ENCODE measurements at places on chromosomes 16 and 17.
A peak's percentile ranks its signal among the peaks of the same experiment; 100 is the strongest.

DNA sequence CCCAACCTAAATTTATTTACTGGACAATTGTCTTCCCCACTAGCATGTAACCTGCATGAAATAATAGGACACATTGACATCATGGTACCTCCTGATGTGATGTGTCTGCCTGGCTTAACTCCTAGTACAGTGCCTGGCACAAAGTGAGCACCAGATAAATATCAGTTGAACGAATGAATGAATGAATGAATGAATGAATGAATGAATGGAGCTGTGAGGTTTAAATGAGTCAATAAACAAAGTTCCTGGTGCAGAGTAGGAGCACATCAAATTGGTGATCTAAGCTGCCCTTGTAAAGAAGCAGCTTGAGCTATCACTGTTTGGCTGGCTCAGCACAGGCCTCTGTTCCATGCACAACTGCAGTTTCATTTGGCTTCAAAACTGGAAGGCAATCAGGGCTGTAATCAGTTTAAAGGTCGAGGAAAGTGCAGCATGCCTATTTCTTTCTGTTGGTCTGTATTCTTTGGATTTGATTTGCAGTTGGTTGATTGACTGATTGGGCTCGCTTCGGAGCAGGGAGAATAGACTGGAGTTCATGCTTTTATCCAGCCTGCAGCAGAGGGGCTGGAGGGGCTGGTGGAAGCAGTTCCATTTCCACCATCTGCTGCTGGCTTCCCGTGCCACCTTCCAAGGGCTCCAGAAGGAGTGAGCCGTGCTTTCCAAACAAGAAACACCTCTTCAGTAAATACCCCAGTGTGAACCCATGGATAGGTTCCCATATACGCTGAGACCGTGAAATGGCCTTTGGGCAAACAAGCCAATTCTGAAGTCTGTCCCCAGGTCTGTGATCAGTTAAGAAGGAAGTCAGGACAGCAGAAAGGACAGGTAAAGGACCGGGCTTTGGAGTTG lies 54.6 kb downstream of the GPRC5B start:
- no peak for DNase-seq

DNA sequence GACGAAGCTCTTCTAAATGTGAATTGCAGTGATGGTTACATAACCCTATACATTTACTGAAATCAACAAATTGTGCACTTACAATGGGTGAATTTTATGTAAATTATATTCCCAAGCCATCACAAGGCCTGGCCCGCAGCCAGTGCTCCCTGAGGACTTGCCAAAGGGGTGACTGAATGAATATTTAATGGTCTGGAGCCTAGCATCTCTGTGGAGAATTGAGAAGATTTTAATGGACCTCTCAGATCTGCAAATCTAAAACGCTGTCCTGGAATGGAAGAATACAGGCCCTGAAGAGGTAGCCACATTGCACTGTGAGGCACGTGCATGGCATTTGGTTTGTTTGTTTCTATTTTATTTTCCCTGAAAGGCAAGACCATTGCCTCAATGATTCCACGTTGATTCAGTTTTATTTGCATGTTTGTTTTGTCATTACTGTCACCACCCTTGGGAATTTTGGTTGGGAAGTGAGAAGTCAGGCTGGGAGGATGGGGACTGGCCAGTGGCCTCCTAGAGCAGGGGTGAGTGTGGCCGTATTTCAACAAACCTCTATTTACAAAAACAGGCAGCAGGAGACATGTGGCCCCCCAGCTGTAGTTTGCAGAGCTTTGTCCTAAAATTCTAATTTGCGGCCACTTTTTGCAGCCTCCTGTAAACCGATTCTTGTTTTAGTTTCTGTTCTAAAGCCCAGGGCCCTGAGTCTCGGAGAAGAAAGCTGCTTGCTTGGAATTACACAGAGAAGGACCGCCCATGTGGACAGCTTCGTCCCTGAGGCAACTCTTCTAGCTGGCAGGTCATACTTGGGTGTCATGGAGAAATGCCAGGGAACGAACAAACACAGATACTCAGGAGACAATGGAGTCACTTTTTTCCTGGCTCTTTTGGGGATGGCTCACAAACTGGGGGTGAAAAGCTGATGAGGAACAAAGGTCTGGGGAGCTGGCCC lies 40.5 kb upstream of the GCSH start:
- no peak for DNase-seq

DNA sequence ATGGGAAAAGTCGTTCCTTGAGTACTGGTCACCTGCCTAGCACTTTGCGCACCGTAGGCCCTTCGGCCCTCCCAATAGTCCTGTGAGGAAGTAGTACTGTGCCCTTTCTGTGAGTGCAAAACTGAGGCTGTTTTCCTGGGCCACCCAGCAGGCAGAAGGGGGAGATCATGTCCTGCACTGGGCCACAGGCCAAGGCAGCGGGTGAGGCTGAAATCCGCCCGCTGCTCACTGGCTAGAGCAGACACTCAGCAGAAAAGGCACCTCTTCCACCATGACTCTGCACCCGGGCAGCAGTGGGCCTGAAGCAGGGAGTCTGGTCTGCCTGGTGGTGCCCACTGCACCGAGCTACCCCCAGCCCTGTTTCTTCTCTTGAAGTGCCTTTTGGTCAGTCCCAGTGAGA lies 20.2 kb downstream of the METTL22 start:
- DNase-seq: no peak

DNA sequence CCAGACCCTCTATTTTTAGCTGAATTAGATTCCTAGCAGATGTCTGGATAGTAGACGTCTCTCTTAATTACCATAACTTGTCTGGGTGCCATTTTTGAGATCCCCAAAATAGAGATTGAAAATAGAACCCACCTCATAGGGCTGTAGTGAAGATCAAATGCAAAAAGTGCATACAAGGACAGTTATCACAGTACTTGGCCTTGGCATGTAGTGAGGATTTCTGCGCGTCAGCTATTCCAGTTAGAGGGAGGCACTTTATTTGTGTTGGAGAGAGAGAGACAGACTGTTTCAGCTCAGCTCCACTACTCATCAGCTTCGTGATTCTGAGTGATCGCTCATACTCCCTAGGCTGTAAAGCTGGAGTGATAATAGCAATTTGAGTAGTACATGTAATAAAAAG lies 59.6 kb upstream of the CDH13 start:
- no peak for DNase-seq

- DNase-seq: no peak
These were observed 26.9 kb upstream of the FAM20A start for GRCh38 chr17:68627956-68628575.

DNA sequence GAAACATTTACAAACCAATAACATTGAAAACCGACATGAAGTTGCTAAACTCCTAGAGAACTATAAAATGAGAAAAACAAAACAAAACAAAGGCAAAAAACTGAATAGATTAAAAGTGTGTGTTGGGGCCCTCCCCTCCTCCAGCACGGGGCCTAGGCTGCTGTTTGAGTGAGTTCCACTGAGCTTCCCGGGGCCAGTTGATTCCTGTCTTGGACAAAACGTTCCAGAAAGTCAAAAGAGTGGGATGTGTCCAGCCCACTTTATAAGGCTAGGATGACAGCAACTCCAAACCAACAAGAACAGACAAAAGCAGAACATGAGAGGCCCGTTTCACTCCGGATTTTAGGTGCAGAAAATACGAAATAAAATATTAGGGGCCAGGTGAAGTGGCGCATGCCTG lies 11.6 kb upstream of the CSNK1D start:
- no peak for DNase-seq

DNA sequence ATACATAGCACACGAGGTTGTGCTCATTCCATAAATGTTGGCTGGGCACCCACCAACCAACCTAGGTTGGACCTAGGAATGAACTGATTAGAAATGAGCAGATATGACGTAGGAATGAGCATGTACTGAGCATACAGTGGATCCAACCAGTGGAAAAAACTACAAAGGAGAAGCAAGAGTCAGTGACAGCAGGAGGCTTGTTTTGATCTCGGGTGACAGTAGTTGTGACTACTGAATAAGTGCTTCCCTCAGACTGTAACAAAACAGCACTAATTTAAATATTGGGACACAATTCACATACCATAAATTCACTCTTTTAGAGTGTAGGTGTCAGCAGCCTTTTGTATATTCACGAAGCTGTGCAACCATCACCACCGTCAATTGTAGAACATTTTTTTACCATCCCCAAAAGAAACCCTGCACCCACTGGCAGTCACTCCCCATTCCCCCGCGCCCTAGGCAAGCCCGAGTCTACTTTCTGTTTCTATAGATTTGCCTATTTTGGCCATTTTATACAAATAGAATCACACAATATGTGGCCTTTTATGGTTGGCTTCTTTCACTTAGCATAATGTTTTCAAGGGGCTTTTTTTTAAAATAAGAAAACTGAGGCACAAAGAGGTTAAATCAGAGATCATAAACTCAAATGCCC lies 7.0 kb downstream of the VAC14 start:
- no peak for DNase-seq

DNA sequence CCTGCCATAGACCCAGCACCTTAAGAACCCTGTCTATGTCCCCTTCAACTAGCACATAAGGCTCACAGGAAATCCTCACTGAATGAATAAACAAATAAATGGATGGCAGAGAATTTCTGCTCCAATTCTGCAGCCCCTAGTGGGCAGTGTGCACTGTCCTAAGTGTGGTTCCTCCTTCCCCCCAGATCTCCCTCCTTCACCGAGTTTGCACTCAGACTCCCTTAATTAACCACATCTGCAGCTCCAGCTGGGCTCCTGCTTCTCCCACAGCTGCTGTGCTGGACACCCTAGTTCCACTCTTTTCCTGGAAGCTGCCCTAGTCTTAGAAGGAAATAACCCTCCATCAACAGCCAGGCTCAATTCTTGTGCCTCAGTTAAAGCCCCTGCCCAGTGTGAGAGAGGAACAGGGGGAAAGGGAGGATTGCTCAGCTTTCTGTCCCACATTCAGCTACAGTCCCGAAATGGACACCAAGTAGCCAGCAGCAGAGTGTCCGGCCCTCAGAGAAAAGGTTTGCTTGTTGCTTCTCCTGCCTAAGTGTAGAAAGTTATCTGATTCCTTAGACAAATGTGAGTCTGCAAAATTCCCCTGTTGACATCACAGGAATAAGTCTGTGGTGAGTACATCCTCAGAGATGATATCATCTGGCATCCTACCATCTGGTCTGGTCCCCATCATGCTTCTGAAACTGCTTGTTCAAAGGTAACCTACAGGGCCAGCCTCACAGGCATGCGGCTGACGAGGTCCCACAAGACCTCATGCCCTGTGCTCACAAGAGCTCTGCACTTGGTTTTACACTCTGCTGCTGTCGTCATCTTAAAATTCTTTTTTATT lies 12.3 kb downstream of the LRRC3C start:
- DNase-seq: peak; percentile 91

DNA sequence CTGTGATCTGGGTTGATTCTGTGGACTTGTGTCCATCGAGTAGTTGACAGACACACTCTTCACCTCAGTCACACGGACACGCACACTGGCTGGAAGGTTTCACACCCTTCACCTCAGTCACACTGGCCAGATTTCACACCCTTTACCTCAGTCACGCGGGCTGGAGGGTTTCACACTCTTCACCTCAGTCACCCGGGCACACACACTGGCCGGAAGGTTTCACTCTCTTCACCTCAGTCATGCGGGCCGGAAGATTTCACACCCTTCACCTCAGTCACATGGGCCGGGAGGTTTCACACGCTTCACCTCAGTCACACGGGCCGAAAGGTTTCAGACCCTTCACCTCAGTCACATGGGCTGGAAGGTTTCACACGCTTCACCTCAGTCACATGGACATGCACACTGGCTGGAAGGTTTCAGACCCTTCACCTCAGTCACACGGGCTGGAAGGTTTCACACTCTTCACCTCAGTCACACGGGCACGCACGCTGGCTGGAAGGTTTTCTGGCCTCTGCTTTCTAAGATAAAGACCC lies 96.2 kb downstream of the PGS1 start:
- no peak for DNase-seq

- DNase-seq: no peak
These were observed 30.9 kb downstream of the CMTM3 start for GRCh38 chr16:66635406-66635805.

- no peak for DNase-seq
These were observed 26.5 kb upstream of the CIITA start for GRCh38 chr16:10850478-10850850.

DNA sequence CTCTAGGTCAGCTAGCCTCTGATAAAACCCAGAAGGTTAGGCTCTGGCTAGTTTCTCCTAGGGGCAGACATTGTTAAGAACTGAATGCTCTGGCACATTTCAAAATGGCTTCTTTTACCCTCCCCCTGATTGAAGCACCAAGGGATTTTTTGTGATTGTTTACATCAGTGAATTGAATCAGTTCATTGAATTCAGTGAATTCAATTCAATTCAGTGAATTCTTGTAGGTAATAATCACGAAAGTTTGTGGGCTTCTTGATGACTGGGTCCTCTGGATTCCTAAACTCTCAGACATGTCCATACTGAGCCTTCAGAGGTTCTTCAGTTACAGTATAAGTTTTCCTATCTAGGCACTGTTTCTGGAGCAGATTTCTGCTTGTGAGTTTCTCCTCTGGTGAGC lies 135.2 kb upstream of the ELAC2 start:
- peak; percentile 86 for DNase-seq

DNA sequence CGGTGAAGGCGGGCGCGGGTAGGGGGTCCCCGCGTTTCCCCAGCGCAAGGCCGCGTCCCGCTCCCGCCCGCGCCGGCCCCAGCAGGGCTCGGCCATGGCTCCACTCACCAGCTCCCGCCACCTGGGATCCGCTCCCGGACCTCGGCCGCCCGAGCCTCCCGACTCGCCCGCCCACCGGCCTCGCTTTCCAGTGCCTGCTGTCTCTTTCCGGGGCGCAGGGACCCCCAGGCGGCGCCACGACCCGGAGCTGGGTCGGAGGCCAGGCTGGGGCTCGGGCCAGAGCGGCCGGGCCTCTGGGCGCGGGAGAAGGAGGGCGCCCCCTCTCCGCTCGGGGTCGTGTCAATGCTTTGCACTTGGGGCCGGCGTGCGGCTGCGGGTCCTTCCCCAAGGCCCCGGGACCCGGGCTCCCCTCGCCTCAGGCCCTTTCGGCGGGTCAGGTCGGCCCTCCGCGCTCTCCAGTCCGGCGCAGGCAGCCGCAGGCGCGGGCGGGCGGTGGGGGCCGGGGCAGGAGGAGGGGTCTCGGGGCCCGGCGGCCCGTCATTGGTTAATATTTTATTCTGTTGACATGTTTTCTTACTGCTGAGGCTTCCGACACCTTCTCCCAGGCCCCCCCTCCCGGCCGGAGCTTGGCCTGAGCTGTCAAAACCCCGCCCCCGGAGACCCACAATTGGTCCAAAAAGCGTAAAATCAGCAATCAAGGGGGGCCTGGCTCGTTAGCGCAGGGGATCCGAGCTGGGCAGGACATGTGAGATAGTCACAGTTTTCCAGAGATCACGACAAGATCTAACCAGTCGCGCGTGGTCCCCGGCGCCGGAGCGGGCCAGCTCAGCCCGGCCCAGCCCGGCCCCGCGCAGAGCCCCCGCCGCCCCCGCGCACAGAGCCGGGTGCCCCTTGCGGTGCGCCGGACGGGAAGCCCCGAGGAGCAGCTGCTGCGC lies at the start of gene TBX2:
TBX2 (plus strand) TSS at position 713 of the 935 bp plus-strand sequence. CDS start 334 bp downstream, outside the sequence.
- DNase-seq: peak; percentile 65
